ENCODE measurements at places on chromosomes 5 and 9.

DNA sequence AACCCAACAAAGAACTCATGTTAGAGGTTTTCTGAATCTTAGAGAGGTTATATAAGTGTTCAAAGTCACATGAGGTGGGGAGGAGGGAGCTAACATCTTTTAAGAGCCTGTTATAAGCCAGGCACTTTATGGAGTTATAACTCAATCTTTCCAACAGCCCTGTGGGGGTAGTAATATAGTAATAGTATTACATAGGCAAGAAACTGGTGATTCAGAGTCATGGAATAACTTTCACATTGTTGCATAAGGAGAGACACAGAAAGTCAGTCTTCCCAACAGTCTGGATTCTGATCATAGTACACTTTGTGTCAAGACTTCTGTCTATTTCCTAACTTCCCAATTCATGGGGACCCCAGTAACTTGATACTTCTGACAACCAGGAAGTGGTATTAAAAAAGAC is 89.2 kb downstream of the ACER2 start:
- DNase-seq, result no peak

- DNase-seq, result no peak
Observed at GRCh38 chr9:111516061-111516465, 8.9 kb upstream of the ZNF483 start.

DNA sequence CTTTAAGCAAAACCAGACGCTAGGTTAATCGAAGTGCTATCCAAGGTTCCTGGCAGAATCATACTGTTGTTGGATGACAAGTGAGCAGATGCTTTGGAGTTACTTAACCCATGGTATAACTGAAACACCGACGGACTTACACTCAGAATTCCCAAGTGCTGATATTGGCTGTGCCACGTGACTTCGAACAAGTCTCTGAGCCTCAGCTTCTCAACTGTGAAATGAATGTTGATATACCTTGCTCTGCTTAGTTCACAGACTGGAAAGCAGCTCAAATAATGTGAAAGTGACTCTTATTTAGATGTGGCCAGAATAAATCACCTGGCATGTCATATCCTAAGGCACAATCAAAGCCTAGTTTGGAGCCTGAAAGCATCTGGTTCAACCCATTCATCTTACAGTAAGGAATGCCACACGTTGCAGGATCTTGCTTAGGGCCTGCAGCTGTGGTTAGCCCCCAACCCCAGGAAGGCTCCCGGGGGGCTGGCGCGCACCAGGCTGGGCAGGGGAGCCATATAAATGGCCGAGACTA is 759 bp downstream of the GEMIN5 start:
- DNase-seq, result no peak

DNA sequence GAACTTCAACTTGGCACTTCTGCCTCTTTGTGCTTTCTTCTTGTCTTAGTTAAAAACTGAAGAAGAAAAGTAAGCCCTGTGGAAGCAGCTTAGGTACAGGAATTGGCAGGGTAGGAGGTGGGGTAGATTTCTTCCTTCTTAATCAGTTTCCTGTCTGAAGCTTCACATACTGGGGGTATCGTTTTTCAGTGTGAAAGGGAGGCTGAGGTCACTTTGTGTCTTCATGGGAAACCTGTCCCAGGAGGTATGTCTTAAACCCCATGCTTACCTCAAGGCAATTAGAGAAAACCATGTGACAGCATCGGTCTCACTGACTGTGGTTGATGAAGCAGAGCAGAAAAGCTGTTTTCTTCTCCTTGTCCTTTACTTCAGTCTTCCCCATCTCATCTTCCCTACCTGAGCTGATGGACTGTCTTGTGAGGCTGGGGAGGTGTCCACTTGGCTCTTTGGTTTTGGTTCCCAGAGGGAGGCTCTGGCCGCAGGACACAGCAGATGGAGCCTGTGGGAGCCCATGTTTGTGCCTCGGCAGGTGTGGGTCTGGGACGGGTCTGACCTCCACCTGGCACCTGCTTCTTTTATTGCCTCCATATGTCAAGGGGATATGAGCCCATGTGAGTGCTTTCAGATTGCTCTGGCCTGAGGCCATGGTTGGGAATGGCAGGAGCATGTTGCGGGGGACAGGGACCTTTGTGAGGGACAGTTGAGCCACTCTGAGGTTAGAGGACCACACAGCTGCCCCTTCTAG is 47.0 kb downstream of the SH3GL2 start:
- no peak for DNase-seq

DNA sequence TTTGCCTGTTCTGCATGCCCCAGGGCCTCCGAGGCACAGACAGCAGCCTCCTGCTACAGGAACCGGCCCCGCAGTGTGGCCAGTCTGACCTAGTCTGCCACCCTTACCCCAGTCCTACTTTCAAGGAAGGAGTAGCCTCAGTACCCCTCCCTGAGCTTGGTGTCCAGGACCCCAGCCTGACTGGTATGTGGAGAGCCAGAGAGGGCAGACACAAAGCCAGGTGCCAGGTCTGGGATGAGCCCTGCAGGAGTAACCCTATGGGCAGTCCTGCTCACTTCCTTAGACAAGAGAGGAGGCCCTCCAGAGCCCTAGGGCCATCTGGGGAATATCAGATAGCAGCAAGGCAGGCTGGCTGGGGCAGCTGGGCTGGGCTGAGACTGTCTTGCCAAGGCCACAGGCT is 67.8 kb downstream of the NRG2 start:
- no peak for DNase-seq
